Nephron progenitor cell (in vitro differentiated cells): ENCODE measurements at places on chromosomes 7 and 10.

DNA sequence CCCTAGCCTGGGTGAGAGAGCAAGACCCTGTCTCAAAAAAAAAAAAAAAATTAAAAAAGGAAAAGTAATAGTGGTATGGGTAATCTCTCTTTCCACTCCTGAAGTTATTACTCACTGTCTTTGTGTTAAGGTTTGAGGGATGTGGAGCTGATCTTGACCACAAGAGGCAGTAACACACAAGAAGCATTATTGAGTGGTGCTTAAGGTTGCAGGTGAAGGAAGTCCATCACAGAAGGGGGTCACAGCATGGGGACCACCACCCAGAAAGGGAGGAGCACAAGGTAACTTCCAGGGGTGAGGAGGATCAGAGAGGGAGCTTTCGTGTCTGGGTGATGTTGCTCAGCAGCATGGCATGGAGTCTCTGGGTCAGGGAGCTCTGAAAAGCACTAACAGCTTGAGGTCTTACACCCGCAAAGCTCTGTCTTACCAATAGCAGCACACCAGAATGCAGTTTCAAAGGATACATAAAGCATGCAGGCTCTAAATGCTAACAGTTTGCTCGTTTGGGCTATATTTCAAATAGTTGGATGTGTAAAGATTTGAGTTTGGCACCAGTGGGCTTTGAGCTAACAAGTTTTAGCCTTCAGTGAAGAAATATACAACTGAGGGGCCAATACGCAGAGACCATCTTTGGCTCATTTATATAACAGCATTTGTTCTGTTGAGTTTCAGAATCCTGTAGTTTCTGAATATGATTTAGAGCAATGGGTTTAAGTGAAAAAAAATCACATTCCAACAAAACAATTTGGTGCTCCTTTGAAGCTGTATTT lies 100.4 kb upstream of the DNAJC1 start:
- no peak for DNase-seq

- DNase-seq = no peak
These were observed 27.1 kb upstream of the CSGALNACT2 start for GRCh38 chr10:43111101-43111500.

DNA sequence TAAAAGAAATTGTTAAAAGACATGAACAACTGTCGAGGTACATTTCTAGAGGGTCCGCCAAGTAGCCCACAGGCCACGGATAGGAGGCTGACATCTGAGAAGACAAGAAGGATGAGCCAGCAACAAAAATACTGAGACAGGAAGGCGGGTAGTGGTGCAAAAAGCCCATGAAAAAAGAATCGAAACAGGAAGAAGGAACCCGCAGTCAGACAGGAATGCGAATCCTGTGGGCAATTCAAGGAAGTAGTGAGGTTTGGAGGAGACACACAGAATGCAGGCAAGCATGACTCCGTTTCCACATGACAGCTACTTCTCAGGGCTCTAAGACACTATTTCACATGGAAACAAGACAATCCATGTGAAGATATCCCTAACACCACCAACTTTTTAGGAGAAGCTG lies 125.2 kb downstream of the DOCK4 start:
- no peak for DNase-seq

DNA sequence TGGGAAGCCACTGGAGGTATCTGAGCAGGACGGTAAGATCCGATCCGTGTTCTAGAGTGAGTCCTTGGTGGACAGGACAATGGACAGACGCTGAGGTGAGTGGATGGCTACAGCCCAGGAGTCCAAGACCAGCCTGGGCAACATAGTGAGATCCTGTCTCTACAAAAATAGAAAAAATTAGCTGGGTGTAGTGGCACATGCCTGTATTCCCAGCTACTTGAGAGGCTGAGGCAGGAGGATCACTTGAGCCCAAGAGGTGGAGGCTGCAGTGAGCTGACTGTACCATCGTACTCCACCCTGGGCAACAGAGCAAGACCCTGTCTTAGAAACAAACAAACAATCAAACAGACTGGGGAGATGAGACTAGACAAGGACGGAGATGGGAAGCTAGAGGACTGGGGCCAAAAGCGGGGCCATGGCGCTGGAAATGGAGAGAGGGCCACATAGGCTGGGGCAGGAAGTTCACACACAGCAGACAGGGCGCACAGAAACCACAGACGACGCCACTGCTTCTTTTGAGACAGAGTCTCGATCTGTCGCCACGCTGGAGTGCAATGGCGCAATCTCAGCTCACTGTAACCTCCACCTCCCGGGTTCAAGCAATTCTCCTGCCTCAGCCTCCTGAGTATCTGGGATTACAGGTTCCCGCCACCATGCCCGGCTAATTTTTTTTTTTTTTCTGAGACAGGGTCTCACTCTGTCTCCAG lies 24.7 kb downstream of the DAGLB start:
- no peak for DNase-seq

DNA sequence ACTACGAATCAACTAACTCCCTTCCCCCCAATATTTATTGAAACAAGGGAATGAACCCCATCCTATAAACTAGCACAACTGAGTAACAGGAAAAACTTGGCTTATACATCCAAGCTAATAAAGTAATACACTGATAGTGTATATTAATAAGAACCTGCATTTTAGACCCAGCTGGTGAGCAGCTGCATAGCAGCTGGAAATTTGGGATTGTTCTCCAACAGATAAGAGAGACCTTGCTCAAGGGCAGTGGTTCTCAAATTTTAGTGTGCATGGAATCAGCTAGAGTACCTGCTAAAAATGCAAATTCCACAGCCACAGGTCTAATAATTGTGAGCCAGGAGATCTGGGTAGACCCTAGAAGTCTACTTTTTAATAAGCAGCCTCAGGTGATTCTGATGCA lies 384.7 kb upstream of the HPS1 start:
- no peak for DNase-seq
